ENCODE measurements at places on chromosomes 4 and X. TPM values are rescaled to one million over a fixed set of nuclear protein-coding genes. Genes with fewer than 3 reads are reported as not detected.

The CSN1S1 gene
- total RNA-seq = not detected

The MCTS1 gene
- total RNA-seq = 57.4 TPM

The ZCCHC18 gene
- 3.0 TPM for total RNA-seq

The TMEM31 gene
- total RNA-seq = not detected

The IL9R gene
- 0.16 TPM for total RNA-seq

Measured in A375 (cell line).